ENCODE measurements at places on chromosomes 6 and 20. TPM values are rescaled to one million over a fixed set of nuclear protein-coding genes. Genes with fewer than 3 reads are reported as not detected.

Gene PTCRA
- not detected for polyA plus RNA-seq

Gene SRPK1
- 16.0 TPM for polyA plus RNA-seq

- no peak for DNase-seq
These were observed 4.4 kb downstream of the PARD6B start for GRCh38 chr20:50735813-50736212.

GRCh38 chr6:3061501-3061941 is 6.8 kb upstream of the RIPK1 start:
- no peak for DNase-seq

GRCh38 chr20:54362283-54362682 is 113.1 kb upstream of the DOK5 start:
- DNase-seq = no peak

GRCh38 chr20:4767084-4767483 is 45.4 kb downstream of the PRND start:
- DNase-seq = no peak

GRCh38 chr6:50978380-50979170 is 159.9 kb downstream of the TFAP2B start:
- no peak for DNase-seq

DNA sequence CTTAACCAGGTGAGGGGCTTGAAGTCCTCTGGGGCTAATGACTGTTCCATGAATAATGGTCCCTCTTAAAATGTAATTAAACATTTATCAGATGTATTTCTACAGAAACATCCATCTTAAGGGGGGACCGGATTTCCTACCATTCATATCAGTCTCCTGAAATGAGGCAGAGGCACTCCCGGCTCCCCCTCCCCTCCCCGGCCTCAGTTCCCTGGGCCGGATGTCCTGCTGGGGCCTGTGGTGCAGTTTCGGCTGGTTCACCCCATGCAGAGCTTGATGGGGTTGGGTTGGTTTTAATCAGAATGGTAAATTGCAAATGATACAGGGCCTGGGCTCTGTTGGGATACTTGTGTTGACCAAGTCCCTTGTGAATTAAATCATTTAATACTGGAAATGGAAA is 349.4 kb downstream of the PREX1 start:
- DNase-seq = no peak

GRCh38 chr6:125323376-125323775 is 21.6 kb upstream of the HDDC2 start:
- no peak for DNase-seq

DNA sequence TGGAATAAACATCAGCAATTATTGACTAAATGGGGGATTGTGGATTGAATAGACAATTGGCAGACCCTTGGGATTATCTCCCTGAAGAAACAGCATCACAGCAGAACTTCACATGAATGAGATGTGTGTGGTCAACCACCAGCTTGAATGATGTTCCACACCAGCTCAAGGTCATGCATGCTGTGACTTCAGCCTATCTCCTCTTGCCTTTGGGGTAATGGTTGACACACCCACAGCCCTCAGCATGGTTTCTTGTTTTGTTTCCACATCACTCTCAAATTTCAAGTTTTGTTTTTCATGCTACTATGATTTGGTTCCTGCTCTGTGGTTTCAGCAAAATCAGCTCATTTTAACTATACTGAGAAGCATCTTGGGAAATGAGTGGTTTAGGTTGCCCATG is 94.3 kb downstream of the PAK5 start:
- no peak for DNase-seq

DNA sequence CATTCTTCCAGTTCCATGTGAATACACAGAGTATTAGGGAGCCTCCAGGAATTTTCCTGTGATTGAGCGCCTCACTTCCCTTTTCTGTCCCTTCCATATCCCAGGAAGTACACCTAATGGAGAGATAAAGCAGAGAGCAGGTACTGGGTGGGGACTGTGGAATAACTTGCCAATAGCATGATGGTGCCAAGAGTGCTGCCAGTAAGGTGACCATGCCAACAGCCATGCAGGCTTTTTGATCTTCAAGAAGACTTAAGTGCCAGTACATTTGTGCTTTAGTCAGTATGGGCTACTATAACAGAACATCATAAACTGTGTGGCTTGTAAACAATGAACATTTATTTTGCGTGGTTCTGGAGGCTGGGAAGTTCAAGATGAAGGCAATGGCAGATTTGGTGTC is 160.2 kb upstream of the RIMS1 start:
- DNase-seq = no peak
